ENCODE measurements at places on chromosomes 1 and 21.
A peak's percentile ranks its signal among the peaks of the same experiment; 100 is the strongest.

DNA sequence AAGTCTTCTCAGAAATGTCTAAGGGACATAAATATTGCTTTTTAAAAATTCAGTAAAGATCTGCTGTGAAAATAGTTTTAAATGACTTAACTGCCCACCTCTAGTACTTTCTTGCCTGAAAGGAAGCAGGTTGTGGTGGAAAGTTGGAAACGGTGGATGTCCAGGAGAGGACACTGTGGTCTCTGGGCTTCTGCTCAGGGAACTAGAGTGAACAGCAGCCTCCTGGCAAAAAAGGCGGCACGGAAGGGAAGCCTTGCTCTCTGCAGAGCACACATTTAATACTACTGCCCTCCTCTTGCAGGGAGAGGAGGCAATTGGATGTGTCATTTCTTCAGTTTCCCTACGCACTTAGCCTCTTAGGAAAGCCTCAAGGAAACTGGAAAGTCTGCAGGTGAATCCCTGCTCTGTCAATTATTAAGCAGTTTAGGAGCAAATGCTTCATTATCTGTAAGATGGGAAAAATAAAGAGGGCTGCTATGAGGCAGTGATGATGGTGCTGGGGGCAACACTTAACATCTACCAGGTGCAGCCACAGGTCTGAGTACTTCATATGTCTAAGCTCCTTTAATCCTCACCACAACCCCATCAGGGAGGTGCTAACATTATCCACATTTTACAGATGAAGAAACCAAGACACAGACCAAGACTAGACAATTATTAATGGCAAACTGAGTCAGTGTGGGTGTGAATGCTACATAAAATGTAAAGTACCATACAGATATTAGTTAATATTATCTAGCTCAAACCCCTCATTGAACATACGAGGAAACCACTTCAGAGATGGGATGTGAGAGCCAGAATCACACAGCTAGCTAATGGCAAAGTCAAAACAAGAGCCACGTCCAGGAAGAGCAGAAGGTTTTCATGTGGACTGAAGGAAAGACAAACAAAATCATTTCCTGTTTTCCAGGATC lies 108.9 kb upstream of the ADAR start:
- DNase-seq = no peak

GRCh38 chr1:118275472-118276115 lies 90.6 kb upstream of the SPAG17 start:
- DNase-seq = no peak

GRCh38 chr1:206682111-206682510 lies 2.6 kb upstream of the MAPKAPK2 start:
- DNase-seq = no peak

DNA sequence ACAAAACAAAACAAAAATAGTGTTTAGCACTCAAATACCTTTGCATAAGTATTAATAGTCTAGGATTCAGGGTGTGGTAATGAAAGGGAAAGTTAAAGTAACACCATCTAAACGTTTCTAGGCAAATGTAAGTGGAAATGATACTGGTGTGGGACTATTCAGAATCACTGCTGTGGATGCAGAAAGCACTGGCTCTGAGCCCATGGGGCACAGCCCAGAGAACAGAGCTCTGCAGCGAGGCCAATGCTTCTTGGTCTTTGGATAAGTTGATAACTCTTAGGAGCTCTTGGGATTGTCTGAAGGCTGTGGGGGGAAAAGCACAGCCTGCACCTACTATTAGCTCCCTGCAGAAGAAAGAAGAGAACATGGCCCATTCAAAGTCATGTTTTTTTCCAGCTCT lies 21.4 kb upstream of the DNM3 start:
- DNase-seq = no peak

- no peak for DNase-seq
These were observed 897 bp downstream of the SLC25A24 start for GRCh38 chr1:108199201-108199691.

DNA sequence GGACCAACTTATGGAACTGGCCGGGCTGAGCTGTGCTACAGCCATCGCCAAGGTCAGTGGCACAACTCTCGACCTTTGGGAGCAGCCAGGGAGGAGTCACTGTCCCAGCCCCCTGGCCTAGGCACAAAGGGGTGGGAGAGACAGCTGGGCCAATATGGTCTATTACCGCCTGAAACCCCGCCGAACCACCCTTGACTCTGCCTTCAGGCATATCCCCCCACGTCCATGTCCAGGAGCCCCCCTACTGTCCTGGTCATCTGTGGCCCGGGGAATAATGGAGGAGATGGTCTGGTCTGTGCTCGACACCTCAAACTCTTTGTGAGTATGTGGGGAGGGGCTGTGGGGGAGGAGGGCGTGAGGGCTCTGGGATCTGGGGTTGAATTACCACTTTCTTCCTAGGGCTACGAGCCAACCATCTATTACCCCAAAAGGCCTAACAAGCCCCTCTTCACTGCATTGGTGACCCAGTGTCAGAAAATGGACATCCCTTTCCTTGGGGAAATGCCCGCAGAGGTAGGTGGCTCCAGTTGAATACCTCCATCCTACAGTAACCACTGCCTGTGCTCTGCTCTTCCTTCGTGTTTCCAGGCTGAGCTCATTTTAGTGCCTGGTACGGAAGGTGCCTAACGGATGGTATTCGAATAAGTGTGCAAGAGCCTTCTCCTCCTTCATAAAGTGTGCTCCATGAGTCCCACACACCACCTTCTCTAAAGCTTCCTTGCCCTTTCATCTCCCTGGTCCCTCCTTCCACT lies 758 bp downstream of the NAXE start:
- no peak for DNase-seq

DNA sequence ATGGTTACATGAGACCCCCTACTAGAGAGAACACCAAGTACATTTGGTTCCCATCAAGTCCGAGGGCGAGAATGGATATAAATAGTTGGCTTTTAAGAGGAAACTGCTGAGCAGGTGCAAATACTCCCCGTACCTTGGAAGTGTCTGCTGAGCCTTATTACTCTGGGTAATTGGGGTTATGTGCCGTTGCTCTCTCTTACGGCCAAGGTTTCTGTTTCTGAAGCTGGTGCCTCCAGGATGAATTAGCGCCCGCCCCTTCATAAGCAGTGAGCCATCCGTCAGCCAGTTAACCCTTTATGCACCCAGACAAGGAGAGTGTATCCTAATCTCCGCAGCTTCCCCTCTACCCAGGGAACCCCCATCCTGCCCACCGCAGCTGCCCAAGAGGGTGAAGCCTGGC lies 90.4 kb upstream of the AJAP1 start:
- DNase-seq = no peak

GRCh38 chr1:11918799-11919519 lies 7.3 kb downstream of the KIAA2013 start:
- DNase-seq = no peak

GRCh38 chr1:119187416-119187815 lies 47.0 kb upstream of the WARS2 start:
- DNase-seq = no peak

DNA sequence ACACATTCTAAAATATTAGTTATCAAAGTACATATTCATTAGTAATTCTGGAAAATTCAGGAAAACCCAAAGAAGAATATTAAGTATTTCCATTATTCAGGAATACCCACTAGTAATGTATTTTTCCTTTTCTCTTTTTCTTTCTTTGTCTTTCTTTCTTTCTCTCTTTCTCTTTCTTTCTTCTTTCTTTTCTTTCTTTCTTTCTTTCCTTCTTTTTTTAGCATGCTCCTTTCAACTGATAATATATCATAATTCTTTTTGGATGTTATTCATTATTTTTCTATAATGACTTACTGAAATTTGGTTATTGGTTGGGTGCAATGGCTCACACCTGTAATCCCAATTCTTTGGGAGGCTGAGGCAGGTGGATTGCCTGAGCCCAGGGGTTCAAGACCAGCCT lies 175.6 kb upstream of the RAB4A start:
- no peak for DNase-seq

- no peak for DNase-seq
These were observed 229.3 kb downstream of the FGGY start for GRCh38 chr1:59526240-59526639.

DNA sequence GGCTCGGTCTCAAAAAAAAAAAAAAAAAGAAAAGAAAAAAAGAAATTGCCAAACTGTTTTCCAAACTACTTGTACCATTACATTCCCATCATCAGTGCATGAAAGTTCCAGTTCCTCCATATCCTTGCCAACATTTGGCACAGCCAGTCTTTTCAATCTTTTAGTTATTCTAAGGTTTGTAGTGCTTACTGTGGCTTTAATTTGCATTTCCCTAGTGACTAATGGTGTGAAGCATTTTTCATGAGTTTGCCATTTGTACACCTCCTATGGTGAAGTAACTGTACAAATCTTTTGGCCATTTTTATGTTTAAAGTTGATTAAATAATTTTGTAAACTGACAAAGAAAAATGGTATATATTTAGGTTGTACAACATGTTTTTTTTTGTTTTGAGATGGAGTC lies 70.7 kb downstream of the DEGS1 start:
- no peak for DNase-seq

DNA sequence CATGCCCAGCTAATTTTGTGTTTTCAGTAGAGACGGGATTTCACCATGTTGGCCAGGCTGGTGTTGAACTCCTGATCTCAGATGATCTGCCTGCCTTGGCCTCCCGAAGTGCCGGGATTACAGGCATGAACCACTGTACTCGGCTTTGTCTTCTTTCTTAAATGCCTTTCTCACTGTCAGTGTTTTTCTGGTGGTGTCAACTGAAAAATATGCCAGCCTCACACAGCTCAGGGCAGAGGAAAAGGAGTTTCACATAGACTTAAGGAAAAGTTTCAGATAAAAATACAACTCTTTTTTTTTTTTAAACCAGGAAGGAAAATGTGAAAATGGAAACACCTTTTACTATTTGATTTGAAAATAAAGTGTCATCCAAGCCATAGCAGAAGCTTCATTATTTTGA lies 4.6 kb upstream of the MAB21L3 start:
- no peak for DNase-seq

DNA sequence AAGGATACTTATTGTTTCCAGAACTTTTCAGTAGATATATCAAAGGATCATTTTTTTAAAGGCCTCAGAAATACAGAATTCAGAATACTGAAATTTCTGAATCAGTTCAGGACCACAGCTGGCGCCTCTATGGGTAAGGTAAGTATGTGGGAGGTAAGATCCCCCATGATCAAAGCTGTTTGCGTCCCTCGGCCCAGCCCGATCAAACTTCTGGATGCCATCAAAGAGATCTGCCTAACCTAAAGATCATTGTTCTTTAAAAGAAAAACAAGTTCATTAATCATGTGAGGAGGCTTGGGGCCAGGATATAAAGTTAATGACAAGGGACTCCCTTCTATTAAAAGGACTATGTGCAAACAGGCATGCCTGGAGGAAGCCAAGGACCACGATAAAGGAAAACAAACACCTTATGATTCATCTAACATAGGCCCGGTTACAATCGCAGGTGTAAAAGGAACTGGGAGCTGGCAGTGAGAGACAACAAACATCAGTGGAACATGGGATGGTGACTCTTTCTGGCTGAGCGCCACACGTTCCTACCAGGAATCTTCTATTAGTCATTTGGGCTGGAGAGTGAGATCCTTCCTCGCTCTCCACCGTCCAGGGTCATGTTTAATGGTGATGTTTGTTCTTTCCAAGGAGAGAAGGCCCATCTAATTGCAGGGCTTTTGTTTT lies 2.8 kb upstream of the BACE2 start:
- DNase-seq = no peak

GRCh38 chr1:99327357-99327756 lies 63.1 kb downstream of the PLPPR4 start:
- no peak for DNase-seq

- peak; percentile 79 for DNase-seq
These were observed 178.1 kb upstream of the NFIA start for GRCh38 chr1:60904099-60904851.

DNA sequence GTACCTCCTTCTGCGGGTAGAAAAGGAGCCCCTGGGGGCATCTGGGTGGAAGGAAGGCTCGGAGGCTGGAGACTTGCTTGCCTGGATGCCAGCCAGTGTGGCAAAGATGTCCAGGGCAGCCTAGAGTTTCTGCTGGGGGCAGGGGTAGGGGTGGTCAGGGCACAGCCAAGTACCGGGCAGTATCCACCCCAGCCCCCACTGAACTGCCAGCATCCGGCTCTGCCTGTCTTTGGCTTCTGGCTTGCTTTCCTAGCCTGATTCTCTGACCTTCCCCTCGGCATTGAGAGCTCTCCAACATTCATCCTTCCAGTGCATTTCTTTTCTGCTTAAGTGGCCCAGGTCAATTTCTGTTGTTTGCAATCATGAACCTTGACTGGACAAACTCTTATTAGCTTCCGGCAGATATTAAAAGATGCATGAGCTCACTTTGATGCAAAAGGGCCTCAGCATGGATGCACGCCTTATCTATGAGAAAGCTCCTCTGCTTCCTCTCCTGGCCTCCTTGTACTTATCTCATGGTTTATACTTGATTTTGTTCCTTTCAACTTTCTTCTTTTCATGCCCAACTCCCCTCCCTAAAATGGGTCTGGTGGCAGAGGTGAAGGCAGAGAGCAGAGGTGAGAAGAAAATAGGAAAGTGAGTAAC lies 116.9 kb downstream of the HLCS start:
- no peak for DNase-seq

DNA sequence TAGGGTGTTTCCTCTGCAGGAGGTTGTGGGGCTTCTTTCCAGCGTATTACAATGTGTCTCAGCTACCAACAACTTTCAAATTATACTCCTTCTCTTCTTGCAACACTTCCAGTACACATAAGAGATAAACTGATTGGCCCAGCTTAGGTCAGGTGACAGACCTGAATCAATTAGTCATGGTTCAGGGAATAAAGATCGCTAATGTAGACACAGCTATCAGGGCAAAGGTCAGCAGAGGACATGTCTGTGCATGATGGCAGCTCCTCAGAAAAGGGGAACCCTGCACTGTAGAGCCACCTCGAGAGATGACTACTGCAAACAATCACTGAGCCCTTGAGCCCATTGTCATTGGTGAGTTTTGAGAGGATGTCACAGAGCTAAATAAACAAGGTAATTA lies 36.8 kb upstream of the PKN2 start:
- DNase-seq = no peak

DNA sequence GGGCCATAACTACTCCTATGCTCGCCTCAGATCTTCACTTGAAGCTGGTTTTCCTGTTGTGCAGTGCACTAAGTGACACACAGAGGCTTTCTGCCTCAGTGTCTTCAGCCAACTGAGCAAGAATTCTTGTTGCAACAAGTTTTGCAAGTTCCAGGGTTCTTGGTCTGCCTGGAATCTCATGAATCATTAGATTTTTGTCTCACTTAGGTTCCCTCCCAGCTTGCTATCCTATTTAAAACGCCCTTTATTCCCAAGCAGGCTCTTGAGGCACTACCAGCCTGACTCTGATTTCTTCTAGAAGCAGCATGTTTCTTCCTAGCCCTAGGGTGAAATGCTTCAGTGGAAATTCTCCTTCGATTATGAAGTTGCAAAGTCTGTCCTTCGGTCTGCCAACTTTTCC lies 158.8 kb downstream of the C1orf21 start:
- DNase-seq = no peak
